ENCODE measurements at places on chromosomes 7 and 10. TPM values are rescaled to one million over a fixed set of nuclear protein-coding genes. Genes with fewer than 3 reads are reported as not detected.

DNA sequence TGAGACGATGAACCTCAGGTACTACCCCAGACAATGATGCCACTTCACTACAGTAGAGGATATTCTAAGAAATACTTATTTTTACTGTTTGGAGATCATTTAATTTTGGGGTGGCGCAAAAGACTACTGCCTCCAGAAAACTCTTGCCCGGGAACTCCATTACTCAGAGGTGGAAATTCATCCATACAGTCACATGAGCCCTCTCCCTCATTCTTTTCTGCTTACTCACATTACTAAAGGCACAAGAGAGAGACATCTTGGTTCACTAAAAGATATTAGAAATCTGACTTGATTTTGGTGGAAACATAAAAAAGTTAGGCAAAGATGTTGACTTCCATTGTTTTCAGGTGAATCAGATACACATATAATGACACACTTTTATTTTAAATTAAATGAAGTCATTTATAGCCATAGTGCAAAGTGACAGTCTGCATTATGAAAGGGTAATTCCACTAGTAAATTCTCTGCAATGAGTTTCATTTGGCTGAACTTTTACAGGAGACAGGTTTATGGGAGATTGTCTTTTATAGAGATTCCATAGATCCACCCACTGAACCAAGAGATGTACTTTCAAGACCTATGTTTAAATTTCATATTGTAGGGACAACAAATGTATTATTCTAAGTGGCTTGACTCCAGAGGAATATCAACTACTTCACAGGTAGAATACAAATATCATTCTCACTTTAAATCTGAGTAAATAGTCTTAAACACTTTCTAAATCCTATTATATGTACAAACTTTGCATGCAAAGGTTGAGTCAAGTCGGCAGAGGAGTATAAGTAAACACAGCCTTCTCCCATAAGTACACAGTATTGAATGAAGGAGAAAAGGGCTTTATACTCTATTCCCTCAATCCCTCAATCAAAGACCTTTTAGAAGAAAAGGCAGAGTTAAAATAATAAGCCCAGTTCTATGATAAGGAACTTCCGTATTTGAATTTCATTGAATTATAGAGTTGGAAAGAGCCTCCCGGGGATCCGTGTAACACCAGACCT, 18.8 kb downstream of the NEBL start:
- no peak for DNase-seq

- no peak for DNase-seq
These were observed 182.1 kb downstream of the ZMYND11 start for GRCh38 chr10:317271-317769.

- no peak for DNase-seq
These were observed 17.9 kb upstream of the ZNF777 start for GRCh38 chr7:149478754-149479153.

GRCh38 chr7:11345621-11346020, 371.9 kb downstream of the PHF14 start:
- no peak for DNase-seq

DNA sequence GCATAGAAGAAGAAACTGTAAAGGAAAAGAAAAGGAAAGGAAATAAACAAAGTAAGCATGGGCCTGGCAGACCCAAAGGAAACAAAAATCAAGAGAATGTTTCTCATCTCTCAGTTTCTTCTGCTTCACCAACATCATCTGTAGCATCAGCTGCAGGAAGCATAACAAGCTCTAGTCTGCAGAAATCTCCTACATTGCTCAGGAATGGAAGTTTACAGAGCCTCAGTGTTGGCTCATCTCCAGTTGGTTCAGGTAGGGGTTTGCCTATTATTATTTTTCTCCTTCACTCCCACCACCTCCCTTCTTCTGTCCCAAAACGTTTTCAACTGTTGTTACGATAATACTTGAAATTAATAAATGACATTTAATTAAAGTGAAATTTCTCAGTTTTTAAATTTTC, 139.6 kb downstream of the MLLT10 start:
- DNase-seq: no peak

GRCh38 chr10:129968020-129968852, 4.2 kb upstream of the EBF3 start:
- DNase-seq: no peak

GPR26 gene
- not detected for total RNA-seq

ST8SIA6 gene
- total RNA-seq: 1.1 TPM
